ENCODE measurements at places on chromosomes 4 and X. TPM values are rescaled to one million over a fixed set of nuclear protein-coding genes. Genes with fewer than 3 reads are reported as not detected.

OTUD4 gene
- total RNA-seq, result 46.7 TPM

HTN1 gene
- total RNA-seq, result not detected

- no peaks in the 10 kb centered on the region for H3K27me3 ChIP-seq
- no peaks in the 10 kb centered on the region for H3K4me1 ChIP-seq
- no peak for DNase-seq
- H3K27ac ChIP-seq, result no peak overlapping the region
- H3K36me3 ChIP-seq, result no peaks in the 10 kb centered on the region
These were observed 48.5 kb downstream of the AWAT2 start for GRCh38 chrX:70001269-70001668.

GRCh38 chr4:129994715-129995114 is 898.8 kb downstream of the C4orf33 start:
- H3K4me1 ChIP-seq, result no peaks in the 10 kb centered on the region
- no peaks in the 10 kb centered on the region for H3K36me3 ChIP-seq
- DNase-seq, result no peak
- H3K27me3 ChIP-seq, result no peaks in the 10 kb centered on the region

DNA sequence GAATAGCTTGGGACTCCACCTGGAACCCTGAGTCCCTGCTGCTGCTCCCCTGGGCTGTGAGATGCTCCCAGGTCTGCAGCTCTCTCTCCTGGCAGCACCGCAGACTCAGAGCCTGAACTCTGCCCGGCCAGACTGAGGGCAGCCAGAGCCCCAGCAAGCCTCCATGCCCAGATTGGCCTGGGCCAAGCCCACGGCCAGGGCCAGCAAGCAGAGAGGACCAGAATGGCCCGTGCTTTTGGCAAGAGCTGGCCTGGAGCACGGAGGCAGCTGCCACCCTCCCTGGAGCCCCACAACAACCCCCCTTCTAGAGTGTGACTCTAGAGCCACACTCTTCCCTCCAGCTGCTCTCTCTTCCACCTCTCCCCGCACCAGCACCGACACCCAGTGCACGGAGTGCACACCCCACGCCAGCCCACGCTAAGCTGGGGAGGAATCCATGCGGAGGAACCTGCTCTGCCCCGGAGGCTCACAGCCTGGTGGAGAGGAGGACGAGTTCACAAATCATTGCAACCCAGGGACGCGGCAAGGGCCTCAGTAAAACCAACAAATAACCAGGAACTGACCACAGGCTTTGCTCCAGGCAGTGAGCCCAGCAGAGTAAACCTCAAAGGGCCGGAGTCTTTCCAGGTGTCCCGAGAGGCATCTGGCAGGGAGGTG is 110.3 kb downstream of the HMX1 start:
- no peak for DNase-seq
- no peaks in the 10 kb centered on the region for H3K27me3 ChIP-seq
- no peaks in the 10 kb centered on the region for H3K4me1 ChIP-seq
- H3K36me3 ChIP-seq, result no peaks in the 10 kb centered on the region
